Ascending aorta (tissue), 2 donors: ENCODE measurements at places on chromosomes 3 and 15.

DNA sequence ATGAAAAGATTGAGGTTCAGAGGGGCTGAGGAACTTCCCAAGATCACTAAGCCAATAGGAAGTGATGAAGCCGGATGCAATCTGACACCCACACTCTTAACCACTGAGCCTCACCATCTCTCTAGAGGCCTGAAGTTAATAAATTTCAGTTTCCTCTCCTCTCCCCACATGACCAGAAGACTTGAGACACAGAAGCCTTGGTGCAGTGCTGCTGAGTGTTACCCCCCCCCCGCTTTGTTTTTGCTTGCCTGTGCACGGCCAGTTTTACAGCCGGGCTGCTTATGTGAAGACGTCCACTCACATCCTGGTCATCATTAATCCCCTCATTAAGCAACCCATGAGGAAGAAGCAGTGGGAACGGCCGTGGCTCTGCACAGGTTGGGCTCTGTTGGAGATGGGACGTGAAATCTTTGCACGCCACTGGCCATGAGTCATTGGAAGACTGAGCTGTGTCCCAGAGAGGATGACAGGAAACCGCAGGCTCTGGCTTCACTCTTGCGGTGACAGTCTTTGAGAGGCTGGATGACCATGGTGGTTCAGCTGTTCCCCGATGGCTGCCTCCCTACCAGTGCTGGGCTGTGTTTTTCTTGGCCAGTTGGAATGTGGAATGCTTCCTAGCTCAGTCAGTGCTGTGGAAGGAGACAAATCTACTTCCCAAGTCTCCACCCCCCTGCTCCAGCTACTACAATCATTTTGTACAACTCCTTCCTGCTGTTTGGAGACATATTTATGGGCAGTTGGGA lies 232.6 kb upstream of the LRTM1 start:
- DNase-seq = peak; percentile 68

GRCh38 chr15:56950979-56951378 lies 32.5 kb downstream of the TCF12 start:
- no peak for DNase-seq

DNA sequence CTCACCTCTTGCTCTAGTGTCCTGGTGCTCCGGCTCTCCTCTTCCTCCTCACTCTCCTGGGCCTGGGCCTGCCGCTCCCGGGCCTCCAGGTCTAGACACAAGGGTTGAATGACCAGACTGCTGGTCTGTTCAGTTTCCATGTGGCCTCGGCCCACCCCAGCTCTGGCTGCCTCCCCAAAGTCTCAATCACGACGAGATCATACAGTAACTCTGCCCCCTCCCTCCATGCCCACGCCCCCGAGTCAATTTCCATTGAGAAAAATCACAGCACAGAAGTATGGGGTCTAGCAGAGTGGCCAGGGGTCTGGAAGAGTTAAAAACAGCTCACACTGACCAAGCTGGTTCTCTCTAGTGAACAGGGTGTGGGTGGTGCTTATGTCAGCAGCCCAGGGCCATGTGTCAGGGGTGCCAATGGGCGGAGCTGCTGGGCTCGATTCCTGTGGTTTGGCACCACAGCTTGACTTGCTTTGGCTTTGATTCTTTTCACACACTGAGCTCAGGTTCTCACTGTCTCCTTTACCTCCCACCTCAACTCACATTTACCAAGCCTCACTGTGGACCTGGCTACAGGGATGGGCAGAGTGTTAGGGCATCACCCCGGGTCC lies 6.9 kb downstream of the C15orf62 start:
- DNase-seq = no peak

DNA sequence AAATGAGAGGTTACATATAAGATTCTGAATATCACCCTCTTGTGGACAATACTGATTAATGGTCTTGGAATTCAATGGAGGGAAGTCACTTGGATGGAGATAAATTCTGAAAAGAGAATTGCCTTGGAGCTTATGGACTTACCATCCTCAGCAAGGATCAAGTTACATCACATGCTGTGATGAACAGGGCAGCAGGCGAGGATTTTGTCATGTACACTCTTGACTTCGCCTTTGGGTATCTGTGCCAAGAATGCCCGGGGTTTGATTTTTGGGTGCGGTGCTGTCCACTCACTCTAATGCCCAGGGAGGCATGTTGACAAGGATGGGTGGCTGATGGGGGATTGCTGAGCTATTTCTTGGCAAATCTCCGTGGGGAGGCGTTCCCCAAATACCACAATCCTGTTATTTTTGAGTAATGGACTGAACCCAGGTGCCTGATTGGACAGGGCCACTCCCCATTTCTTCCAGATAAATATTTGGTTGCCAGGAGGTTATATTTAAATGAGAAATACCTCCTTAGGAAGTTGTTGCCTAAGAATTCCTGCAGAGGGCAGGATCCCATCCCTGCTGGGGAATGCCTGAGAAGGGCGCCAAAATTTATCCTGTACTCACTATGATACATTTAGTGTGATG lies 96.3 kb downstream of the TPRG1 start:
- no peak for DNase-seq

DNA sequence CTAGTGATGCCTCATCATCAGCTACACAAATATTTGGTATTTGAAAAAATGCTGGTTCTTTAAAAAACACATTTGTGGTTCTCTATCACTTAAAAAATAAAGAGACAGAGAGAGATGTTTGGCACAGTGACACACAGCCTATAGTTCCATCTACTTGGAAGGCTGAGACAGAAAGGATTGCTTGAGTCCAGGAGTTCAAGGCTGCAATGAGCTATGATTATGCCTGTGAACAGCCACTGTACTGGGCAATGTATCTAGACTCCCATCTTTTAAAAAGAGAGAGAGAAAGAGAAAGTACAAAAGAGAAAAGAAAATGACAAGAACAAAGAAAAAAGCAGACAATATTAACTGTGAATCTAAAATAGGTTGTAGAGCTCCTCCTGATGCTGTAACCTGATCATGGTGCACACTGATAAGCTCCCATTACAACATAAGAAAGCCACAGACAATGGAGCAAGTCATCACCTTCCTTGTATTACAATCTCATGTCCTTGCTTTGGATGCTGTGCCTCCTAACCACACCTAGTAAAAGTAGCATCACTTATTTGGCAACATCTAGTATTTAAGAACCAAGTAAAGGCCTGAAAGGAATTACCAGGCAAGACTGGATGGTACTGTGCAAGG lies 31.7 kb upstream of the MAP4 start:
- DNase-seq = no peak

- no peak for DNase-seq
Measured at GRCh38 chr15:79981831-79982455, 10.9 kb upstream of the BCL2A1 start.

DNA sequence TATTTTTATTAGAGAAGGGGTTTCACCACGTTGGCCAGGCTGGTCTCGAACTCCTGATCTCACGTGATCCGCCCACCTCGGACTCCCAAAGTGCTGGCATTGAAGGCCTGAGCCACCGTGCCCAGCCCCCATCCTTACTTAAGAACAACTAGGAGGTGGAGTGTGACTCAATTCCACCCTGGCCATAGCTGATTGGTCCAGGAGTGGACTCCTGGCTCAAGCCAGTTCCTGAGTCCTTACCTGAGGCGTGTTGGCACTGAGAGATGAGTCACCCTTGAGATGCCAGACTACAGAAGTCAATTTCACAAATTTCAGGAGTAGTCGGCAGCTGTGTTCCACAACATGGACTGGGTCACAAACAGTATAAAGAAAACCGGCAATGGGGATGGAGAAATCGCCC lies 124.2 kb downstream of the SHQ1 start:
- DNase-seq = no peak

DNA sequence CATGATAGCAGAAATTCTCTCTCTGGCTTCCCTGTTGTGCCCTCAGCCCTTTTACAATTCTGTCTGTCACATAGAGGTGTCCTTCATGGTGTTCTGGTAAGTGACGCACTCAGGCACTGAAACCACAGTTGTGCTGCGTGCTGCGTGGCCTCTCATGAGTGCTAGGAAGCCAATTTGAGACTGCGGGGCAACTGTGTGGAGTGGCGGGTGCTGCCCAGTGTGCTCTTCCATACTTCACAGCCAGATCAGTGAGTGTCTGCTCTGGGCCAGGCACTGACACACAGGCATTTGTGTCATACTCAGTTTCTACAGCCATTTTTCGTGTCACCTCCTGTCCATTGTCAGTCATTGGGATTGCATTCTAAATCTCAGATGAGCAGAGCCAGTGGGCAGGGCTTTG lies 133.1 kb upstream of the PLXNA1 start:
- peak; percentile 21 for DNase-seq

DNA sequence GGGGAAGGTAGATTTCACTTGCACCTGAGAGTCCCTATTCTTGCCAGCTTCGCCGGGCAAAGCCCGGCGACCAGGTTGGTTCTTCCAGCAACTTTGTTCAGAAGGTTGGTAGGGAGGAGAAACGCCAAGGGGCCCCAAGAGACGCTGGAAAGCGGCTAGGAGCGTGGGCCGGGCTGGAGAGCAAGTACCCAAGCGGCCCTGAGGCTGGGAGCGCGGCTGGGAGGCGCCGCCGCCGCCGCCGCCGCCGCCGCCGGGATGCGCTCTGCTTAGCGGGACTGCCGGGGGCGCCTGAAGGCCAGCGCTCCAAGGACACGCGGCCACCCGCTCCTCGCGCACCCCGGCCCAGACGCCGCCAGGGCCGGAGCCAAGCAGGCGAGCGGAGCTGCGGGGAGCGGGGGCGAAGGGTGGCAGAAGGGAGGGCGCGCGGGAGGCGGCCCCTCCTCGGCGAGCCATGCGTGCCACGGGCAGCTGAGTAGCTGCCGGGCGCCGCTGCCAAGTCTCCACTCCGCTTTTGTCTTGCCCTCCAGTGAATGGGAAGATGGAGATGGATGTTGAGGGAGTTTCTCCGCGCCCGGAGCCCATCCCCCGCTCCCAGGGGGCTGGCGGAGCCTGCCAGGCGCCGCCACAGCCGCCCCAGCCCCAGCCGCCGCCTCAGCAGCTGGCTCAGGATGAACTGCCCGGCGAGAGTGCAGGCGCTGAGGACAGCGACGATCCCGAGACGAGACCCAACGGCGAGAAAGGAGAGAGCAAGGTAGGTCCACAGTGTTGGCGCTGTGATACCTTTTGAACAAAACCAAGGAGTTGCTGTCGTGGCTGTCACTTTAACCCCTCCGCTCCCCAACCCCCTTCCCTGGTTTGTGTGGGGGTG lies 227.4 kb upstream of the AZI2 start:
- DNase-seq = peak; percentile 66

DNA sequence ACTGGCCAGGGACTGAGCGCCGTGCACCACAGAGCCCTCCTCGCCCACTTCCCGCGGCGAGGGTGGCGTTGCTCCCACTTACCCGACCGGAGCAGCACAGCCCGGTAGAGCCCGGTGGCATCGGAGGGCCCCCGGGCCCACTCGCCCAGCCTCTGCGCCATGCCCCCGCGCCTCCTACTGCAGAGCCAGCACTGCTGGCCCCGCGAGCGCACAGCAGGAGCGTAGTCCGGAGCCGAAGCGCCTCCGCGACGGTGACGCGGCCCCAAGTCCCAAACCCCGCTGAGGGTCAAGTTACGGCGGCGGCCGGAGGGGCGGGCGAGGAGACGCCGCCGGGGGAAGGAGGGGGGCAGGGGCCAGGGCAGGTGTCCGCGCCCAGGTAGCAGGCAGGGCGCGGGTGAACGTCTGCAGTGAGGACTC lies 9.6 kb upstream of the FAM107A start:
- no peak for DNase-seq
